ENCODE measurements at places on chromosomes 5 and 9. TPM values are rescaled to one million over a fixed set of nuclear protein-coding genes. Genes with fewer than 3 reads are reported as not detected.

DNA sequence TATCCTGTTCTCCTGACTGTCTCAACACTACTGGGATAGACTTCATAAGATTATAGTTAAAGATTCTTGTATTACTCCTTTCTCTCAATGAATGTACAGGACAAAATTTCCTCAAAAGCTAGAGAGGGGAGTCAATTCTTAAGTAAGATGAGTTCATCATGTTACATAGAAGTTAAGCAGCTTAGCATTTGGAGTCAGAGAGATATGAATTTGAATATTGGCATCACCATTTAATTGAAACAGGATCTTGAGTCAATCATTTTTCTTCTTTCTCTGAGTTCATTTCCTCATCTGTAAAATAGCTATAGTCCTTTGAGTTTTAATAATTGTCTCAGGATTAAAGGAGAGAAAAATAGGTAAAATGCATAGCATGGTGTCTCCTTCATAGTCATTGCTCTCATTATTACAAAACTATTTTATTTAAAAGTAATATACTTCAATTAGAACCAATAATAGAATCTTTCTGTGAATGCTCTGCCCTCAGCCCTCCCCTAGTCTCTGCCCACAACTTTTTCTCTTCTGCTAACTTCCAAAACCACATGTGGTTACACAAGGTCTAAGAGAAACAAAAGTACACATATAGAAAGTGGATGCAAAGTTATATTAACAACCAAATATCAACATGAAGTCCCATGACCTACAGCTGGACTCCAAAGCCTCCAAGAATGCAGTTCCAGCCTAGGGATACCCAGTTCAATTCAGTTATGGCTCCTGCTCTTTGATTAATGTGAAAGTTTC is 265.6 kb downstream of the TLE1 start:
- no peak for DNase-seq

The QRFP gene
- total RNA-seq = 0.48 TPM

DNA sequence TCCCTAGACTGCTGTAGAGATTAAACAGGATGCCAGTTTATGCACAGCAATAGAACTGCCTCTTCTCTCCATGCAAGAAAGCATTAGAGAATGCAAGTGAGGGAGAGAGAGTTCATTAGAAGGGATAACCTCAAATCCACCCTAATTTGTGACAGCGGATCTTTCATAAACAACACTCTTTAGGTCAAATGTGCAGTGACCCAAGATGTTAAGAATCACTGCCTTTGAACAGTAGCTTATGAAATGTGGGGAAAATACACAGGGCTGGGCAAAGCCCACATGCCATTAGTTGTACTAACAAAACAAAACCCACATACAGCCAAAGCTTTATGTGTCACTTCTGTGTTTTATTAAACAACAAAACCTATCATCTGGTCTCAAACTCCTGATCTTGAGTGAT is 36.2 kb upstream of the POU4F3 start:
- no peak for DNase-seq

DNA sequence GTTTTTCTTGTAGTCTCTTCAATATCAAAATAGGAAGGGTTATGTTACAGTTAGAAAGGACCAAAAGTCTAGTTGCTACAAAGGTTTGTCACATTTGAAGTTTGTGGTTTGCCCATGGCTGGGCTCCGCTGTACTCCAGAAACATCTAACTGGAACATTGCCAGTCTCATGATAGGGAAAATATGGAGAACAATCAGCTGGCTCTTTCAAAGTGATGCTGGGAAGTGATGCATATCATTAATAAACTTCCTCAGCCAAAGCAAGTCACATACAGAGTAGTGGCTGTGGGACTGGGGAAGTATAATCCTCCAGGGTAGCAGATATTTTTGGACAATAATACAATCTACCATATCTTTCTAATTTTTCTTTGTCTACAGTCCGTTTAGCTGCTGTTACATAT is 8.8 kb downstream of the BTF3 start:
- no peak for DNase-seq

GRCh38 chr9:93100276-93100636 is 4.2 kb downstream of the CARD19 start:
- no peak for DNase-seq

DNA sequence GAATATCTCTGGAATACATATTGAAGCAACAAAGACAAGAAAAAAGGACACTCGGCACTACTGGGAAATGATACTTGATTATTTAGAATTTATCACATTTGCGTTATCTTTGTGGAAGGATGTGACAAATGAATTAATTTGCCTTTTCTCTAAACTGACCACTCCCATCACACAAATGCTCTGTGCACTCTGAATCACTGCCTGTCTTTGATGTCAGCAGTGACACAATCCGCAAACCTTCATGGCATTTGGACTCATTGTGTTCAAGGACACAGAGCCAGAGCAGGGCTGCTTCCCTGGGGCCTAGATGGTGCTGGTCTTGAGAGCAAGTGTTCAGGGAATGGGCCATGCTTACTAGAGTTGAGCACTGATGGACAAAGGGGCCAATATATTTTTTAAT is 4.9 kb upstream of the KIF4B start:
- DNase-seq = no peak

GRCh38 chr5:669111-669841 is 23.9 kb downstream of the TPPP start:
- DNase-seq = no peak

- no peak for DNase-seq
Measured at GRCh38 chr9:121141706-121142105, 60.0 kb downstream of the RAB14 start.

DNA sequence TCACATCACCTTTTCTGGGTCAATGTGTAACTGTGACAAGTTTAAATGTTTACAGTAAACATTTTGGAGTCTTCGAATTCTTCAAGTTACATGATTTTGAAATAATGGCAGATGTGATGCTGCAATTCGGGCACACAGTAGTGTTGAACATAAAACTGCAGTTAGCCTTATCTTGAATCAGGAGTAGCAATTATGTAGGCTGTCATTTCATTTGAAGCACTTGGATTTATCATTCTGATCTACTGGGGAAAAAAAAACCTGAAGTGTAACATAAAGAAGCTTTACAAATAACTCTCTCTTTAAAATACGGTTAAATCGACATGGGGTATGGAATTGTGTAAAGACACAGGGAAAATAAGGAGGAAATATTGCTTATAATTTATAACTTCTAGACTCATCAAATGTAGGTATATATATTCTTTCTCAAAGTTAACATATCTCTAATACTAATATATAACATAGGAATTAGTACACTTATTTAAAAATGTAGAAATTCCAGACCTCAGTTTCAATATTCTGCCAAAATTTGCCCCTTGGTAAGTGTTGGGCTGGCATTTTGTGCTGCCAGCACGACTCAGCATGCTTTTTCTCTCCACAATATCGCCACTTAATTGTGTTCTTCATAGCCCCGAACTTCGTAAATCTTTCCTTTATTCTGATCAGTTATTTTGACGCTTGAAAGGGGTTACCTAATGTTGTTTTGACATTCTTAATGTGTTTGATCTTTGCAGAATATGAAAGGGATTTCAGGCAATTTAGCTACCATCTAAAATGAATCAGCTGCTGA is 226.7 kb downstream of the PRR16 start:
- DNase-seq = no peak

DNA sequence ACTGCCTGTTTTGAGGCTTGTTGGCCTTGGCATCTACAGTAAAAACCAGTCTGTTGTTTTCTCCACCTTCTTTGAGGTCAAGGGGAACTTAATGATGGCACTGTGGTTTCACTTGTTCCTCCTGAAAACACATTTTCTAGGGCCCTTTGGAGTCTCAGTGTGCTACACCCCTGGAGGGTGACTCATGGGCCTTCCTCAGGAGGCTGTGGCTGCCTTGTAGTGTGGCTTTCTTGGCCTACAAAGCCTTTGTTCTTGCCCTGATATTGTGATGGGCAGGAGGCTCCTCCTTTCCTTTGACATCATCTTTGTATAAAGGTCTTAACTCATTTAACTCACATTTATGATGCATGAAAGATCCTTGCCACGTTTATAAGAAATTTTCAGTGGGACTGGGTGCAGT is 56.3 kb upstream of the GPBP1 start:
- no peak for DNase-seq

The SOX30 gene
- total RNA-seq = 6.3 TPM

GRCh38 chr5:80141147-80141671 is 106.1 kb downstream of the THBS4 start:
- DNase-seq = peak; percentile 83

GRCh38 chr9:113056191-113057106 is at the start of gene ZFP37:
ZFP37 (minus strand) TSS chr9:113056724; CDS start chr9:113056688, 36 bp downstream.
- peak; percentile 97 for DNase-seq

- DNase-seq = no peak
Measured at GRCh38 chr5:111584651-111585050, 72.3 kb upstream of the STARD4 start.

DNA sequence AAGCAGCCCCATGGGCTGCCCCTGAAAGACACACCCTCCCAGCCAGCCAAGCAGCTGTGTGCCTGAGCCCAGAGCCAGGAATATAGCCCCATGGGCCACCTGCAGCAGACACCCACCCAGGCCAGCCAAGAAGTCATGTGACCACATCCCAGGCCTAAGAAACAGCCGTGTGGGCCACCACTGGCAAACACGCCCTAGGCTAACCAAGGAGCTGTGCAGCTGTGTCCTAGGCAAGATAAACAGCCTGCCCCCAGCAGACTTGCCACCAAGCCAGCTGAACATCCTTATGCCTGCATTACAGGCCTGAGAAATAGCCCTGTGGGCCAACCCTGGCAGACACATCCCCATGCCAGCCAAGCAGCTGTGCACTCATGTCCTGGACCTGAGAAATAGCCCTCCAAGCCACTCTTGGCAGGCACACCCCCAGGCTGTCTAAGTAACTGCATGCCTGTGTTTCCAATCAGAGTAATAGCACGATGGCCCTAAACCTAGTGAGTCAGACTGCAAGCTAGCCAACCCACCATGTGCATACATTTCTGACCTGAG is 143.0 kb downstream of the ADAMTS6 start:
- DNase-seq = no peak

GRCh38 chr9:512555-513272 is 298.0 kb downstream of the DOCK8 start:
- DNase-seq = no peak

DNA sequence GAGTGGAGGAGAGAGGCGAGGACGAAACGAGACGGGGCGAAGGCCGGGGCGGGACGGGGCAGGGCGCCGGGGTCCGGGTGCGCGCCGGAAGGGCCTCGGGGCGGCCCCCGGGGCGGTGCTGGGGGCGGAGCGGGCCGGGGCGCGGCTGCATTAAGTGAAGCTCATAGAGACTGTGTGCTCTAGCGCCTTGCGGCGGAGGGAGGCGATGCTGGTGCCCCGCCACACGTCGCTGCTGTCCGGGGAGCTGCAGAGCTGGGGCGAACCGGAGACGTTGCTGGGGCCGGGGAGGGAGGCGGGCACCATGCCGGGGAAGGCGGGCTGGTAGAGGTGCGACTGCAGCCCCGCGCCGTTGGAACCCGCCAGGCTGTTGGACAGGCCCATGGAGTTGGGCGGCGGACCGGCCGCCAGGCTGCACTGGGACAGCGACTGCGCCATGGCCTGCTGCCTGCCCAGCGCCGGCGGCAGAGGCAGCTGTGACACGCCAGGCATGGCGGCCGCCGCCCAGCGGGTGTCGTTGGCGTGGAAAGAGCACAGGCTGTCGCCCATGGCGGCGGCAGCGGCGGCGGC is 8.3 kb downstream of the OTP start:
- DNase-seq = no peak

DNA sequence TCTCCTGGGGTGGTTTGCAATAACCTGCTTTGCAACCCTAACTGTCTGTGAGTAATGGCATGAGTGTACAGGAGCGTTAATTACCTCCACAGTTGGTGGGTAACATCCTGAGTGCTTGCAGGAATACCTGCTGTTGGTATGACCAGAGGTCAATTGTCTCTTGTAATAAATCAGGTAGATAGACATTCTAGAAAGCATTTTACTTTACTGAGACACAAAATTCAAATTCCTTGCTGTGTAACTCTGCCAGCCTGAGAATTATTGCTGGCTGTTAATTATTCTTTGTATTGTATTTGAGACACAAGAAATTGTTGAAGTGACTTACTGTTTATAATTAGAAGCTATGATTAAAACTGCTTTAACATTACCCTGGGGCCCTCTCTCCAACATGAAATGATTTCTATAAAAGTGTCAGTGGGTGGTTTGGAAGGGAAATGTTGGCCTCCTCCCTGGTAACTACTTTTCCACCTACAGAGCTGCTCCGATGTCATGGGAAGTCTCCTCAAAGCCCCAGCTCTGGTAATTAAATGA is 150.8 kb upstream of the ADCY2 start:
- no peak for DNase-seq

The GMCL2 gene
- 4.1 TPM for total RNA-seq

GRCh38 chr5:72221099-72221498 is 98.9 kb downstream of the MRPS27 start:
- DNase-seq = no peak

The EQTN gene
- total RNA-seq = not detected

The WDR38 gene
- total RNA-seq = not detected

DNA sequence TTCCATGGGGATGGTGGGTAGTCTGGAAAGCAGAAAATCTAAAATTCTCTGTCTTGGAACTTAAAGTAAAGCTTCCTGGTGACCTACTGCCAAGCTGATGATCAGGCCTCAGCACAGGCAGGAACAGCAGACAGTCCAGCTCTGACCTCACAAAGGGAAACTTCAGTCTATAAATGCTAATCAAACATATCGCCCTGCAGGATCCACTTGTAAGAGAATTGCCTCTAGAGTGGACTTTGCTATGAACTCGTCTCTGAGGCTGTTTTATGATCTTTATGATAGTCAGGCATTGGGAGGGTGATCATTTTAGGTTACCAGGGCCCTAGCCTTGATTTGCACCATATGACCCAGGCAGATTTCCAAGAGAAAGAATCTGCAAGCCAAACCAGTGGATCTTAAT is 67.6 kb upstream of the SELENOP start:
- peak; percentile 49 for DNase-seq

The LOX gene
- total RNA-seq = 303 TPM

The LRRC14B gene
- total RNA-seq = not detected

- DNase-seq = no peak
Measured at GRCh38 chr5:144427866-144428265, 257.2 kb downstream of the KCTD16 start.
